ENCODE measurements at places on chromosomes 5 and 9. TPM values are rescaled to one million over a fixed set of nuclear protein-coding genes. Genes with fewer than 3 reads are reported as not detected.

DNA sequence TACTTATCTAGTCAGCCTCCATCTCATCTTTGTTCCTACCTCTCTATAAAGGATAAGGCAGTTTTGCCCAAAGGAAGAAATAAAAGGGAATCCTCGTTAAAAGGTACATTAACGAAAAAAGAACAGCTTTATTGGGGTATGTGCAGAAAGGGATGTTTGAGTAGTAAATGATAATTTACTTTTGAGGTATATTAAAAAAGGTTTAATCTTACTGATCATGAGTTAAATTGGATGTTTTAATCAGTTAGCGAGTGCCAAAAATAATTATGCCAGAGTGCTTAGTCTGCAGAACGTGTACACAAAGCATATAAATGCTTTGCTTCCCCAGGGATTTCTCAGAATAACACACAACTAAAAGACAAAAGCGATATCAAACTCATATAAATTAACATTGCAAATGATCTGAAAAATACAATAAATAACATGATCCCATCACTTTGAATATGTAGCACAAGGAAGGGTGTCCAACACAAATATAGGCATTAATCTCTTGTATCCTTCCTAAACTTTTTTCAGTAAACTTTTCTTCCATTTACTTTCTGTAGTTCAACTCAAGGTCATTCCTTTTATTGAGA lies 865.0 kb downstream of the NR2F1-AS1 start:
- no peak for DNase-seq

DNA sequence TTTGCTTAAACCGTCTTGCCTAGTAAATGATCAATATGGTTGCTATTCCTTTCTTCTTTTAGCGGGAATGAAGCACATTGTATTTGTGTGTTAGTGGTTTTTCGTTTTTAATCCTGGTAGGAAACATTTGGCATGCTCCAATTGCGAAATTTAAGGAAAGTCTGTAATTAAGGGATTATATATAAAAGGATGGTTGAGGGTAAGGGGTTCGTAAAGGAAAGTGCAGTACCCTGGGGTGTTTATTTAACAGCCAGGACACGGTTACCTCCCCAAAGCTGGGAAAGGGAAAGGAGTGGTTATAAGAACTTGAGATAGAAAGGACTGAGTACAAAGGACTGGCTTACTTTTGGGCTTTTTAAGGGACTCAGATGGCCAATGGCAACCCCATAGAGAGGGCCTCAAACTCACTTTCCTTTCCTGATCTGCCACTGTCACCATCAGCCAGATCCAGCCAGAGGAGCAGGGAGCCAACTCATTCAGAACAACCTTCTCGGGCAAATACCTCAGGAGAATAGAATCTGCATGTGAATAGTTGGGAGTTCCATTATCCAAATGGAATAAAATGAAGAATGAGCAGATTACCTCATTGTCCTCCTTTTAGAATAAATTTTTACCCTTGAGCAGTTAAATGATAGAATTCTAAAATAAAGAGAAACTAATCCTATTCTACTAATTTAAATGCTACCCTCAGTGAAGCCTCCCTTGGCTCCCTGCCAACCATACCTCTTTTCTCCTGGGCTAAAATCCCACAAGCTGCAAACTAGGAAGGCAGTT lies 117.7 kb downstream of the SNCAIP start:
- no peak for DNase-seq

GRCh38 chr5:147369742-147370374 lies 135.0 kb downstream of the STK32A start:
- DNase-seq, result peak; percentile 20

The TAF11L5 gene
- total RNA-seq, result not detected

The NOXA1 gene
- 0.10 TPM for total RNA-seq

The ATOSB gene
- total RNA-seq, result 13.9 TPM
